ENCODE measurements at places on chromosomes 12 and 14. TPM values are rescaled to one million over a fixed set of nuclear protein-coding genes. Genes with fewer than 3 reads are reported as not detected.

GRCh38 chr14:98957211-98958047 lies 314.6 kb downstream of the BCL11B start:
- peak; percentile 62 for DNase-seq

DNA sequence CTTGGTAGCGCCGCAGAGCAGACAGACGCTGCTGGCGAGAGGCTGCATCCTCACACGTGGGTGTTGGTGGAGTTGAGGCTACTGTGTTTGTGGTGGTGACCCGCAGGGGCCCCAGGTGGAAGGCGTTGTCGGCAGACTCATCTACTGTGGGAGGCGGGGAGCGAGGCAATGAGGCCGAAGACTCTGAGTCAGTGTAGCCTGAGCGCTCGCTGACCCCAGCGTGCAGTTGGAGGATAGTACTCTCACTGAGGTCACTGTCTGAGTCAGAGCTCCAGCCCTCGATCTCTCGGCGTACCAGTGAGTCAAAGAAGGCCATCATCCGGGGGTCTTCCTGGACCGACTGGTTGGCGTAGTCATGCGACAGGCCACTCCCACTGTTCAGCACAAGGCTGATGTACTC lies 76.0 kb upstream of the ACTN1 start:
- no peak for DNase-seq

DNA sequence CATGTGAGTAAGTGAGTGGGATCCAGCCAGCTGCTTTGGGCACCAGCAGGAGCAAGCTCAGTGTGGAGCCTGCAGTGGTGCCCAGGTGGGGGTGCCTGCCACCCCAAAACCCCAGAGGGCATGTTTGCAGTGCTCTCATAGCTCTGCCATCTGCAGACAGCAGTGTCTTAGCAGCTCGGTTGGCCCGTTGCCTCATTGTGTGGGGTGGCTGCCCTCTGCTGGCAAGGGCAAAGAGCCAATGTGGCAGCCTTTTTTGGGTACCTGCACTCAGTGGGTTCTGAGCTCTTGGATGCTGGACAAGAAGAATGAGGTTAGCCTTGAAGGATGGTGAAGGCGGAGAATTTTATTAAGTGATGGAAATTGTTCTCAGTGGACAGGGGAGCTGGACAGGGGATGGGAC lies 52.3 kb downstream of the NEUROD4 start:
- peak; percentile 36 for DNase-seq

- DNase-seq: peak; percentile 81
Observed at GRCh38 chr14:94773061-94773648, 3.2 kb upstream of the GSC start.

DNA sequence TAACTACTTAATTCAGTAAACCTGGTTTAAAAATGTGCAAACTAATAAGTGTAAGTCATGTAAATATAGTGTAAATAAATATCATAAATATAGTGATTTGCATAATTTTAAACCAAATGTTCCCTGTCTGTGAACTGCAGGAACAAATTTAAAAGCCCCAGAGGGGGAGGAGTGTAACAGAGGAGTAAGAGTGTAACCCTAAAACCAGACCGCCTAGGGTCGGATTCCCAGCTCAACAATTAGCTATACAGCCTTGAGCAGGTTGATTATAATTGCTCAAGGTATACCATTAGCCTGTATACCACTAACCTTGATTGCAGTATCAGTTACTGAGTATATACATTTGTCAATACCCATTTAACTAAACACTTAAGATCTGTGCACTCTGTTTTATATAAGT lies 218.4 kb downstream of the ADAMTS20 start:
- DNase-seq: no peak

DNA sequence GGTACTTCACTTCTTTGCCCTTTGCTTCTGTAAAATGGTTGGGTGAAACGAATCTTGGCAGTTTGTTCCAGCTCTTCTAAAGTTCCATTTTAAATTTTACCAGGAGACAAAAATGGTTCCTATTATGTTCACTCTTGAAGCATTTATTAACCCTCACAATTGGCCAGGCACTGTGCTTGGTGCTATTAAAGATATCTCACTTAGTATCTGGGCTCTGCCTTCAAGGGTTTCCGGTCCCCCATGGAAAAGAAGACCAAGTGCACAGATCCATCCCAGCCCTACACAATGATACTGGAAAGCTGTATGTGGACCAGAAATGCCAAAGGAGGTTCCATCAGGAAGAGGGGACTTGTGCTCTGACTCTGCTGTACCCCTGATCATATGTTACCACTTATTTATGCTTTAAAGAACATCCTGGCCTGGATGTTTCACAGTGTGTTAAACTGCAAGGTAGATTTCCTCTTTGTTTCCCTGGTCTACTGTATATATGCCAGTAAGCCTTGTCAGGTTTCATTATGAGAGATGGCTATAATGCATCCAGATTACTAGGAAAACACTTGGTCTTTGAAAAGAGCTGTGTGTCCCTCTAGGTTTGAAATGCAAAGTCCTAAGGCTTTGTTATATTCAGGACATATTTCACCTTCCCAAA lies 154.8 kb downstream of the PRKCH start:
- no peak for DNase-seq

DNA sequence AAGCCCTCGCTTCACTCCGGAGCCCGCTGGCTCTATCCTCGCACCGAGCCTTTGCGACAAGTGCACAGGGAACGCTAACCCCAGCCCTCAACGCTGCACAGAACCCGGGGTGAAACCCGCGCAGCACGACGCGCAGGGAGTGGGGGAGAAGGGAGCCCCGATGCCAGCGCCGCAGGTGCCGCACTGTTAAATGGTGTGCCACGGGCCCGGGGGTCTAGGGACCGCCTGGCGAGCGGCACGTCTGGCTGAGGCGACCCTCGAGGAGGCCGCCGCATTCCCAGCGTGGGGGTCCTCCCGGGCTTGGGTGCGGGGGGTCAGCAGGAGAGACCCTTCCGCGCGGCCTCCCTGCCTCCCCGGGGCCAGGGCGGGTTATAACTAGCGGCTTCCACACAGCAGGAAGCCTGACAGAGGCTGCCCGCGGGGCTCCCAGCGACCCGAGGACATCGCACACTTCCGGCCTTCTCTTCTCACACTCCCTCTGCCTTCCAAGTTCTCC lies 23.8 kb upstream of the LRTM2 start:
- peak; percentile 55 for DNase-seq

DNA sequence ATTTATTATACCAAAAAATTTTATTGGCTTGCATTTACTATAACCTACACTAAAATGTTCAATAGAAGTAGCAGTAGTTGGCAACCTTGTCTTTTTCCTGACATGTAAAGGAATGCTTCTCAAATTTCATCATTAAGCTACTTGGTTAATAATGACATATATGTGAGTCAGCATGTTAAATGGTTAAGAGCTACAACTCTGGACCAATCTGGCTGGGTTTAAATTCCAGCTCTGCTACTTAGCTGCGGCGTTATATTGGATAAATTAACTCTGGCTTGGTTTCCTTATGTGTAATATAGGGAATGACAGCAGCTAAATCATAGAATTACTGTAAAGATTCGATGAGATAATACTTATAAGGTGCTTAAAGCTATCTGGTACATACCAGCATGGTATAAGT lies 53.7 kb upstream of the OTOGL start:
- DNase-seq: no peak

GRCh38 chr14:96754845-96755184 lies 42.4 kb upstream of the VRK1 start:
- no peak for DNase-seq

- no peak for DNase-seq
Observed at GRCh38 chr12:45076417-45077026, 25.6 kb upstream of the DBX2 start.

GRCh38 chr12:28830491-28830890 lies 318.6 kb upstream of the FAR2 start:
- DNase-seq: no peak

- no peak for DNase-seq
Observed at GRCh38 chr12:10331642-10332239, 24.1 kb downstream of the KLRD1 start.

GRCh38 chr14:76464856-76465255 lies 88.9 kb downstream of the ESRRB start:
- no peak for DNase-seq

DNA sequence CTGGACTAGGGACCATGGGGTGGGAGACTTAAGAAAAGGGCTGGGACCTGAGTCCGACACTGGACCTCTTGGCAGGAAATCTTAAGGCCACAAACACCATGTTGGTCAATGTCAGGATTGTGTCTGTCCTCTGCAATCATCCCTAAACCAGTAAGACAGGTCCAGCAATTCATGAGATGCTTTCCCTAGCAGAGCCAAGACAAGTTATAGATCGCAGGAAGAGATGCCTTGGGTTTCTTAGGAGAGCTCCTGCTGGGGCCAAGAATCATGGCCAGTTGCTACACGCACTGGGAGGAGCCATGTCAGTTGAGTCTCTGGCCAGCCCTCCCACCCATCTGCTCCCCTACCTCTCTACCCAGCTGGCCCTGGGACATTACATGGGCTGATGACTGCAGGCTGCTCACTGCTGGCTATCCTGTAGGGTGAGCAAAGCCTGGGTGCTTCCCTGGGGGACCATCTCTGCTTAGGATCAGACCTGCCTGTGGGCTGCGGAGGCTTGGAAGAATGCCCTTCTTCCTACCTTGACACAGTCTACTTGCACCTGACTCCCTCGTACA lies 14.2 kb downstream of the PLEKHH1 start:
- DNase-seq: no peak

- no peak for DNase-seq
Observed at GRCh38 chr12:80226576-80226975, 127.2 kb downstream of the OTOGL start.

GRCh38 chr12:84502907-84503787 lies 409.5 kb downstream of the SLC6A15 start:
- DNase-seq: no peak

DNA sequence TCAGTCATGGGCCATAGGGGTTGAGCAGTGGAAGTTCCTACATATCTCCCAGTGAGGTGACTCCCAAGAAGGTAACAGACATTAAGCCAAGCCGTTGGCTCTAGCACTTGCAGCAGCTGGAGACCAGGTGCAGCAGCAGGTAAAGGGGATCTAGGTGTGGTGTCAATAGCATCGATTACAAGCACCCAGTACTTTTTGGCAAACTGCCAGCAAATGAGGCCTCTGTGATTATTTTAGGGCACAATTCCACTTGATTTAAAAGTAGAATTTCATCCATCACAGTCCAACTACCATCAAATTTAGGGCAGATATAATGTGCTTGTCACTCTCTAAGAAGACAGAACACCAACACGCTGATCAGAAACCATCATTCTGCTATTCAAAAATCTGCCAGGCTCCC lies 224.1 kb upstream of the EGLN3 start:
- DNase-seq: no peak

- no peak for DNase-seq
Observed at GRCh38 chr12:99097171-99097570, 452.1 kb downstream of the APAF1 start.

DNA sequence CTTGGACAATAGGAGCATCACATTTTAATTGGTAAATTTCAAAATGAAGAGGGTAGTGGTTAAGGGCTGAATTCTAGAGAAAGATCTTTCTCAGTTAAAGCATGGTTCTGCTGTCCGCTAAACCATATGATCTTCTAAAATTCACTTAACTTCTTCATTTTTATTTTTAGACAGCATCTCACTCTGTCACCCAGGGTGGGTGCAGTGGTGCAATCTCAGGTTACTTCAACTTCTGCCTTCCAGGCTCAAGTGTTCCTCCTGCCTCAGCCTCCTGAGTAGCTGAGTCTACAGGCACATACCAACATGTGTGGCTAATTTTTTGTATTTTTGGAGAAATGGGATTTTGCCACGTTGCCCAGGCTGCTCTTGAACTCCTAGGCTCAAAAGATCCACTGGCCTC lies 226.7 kb upstream of the ABCD2 start:
- no peak for DNase-seq

- peak; percentile 66 for DNase-seq
Observed at GRCh38 chr12:116582610-116583009, 23.4 kb downstream of the MAP1LC3B2 start.

GRCh38 chr14:102375119-102375518 lies 12.4 kb downstream of the TECPR2 start:
- no peak for DNase-seq

GRCh38 chr12:84599539-84599938 lies 313.1 kb downstream of the SLC6A15 start:
- DNase-seq: no peak

GRCh38 chr12:99330216-99330615 lies 317.3 kb upstream of the GARIN6 start:
- no peak for DNase-seq

DNA sequence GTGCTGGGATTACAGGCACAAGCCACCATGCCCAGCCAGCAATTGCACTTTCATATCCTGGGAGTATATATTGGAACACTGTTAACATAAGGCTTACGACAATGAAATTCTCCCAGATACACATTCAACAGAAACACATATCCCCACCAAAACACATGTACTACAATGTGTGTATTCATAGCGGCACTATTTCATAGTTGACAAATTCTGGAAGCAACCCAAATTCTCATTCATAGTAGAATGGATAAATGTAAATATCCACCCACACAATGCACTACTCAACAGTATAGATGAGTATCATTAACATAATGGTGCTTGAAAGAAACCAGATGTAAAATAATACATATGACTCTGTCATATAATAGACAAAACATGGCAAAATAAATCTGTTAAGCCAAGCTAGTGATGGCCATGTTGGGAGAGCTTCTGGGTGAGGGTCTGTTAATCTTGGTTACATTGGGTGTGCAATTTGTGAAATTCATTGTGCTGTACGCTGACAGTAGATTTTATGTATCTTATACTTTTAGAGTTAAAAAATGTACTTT lies 2.6 kb upstream of the DNAAF2 start:
- no peak for DNase-seq

DNA sequence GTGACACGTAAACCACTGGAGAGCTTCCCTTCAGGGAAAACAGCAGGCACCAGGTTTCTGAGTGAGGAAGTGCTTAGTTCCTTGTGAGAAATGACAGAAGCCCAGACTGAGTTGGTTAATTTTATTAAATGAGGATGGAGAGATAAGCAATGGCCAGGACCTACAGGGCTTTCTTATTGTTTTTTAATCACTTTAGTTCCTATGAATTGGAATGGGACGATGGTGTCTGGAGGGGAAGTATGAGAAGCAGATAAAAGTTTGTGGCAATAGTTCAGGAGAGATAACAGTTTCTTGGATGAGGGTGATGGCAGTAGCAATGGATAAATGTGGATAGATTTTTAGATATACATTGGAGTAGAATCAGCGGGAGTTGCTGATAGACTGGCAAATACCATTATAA lies 86.5 kb upstream of the PTPRR start:
- DNase-seq: no peak

DNA sequence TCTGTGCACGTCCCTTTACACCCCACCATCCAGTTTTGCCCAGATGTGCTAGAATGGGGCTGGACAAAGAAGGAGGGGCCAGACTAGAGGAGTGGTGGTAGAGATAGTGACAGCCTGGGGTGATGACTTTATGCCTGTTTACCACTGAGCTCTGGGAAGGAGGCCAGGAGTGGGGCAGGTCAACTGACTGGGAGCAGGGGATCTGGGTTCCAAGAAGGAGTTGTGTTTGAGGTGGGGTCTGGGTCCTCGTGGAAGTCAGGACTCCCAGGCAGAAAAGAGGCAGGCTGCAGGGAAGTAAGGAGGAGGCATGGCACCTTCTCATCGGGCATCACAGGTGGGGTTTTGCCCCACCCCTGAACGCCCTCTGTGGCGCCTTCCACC lies 315 bp downstream of the LTB4R2 start:
- DNase-seq: no peak

MSI1 gene
- 0.47 TPM for total RNA-seq

RNF34 gene
- total RNA-seq: 22.1 TPM

RAPGEF3 gene
- 19.0 TPM for total RNA-seq

PTPN21 gene
- 48.6 TPM for total RNA-seq

PIWIL1 gene
- total RNA-seq: not detected

GPRC5D gene
- total RNA-seq: not detected

IFI27 gene
- total RNA-seq: 210 TPM

SYCP3 gene
- not detected for total RNA-seq

CLEC4C gene
- total RNA-seq: not detected
